ENCODE measurements at places on chromosomes 7 and 10.

DNA sequence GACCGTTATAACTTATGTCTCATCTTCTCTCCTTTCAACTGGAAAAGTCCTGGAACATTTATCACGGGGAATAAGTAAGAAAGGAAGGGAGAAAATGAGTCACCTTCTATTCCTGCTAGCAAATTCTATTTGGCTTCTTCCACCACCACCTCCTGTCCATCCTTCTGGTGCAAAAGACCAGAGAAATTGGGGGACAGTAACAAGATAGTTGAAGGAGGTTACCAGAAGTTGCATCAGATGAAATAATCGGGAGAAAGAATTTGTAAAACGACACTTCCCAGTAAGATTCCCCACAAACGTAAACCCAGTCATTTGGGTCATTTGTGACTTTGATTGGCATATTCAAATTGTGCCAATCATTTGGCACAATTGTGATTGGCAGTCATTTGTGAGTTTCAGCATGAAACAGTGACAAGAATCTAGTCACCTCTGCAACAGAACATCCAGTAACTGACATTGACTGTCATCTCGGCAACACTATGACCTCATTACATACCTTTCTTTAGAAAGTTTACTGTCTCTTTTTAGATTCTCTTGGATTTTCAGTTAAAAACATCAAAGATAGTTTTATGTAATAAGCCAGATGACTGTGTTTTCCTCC is 51.3 kb upstream of the PIK3CG start:
- DNase-seq: no peak

GRCh38 chr10:78419481-78420265 is 386.0 kb downstream of the RPS24 start:
- no peak for DNase-seq

- DNase-seq: no peak
These were observed 14.8 kb upstream of the ZC3HAV1 start for GRCh38 chr7:139124084-139124914.

GRCh38 chr10:11338160-11338844 is 273.1 kb downstream of the USP6NL start:
- DNase-seq: no peak

- DNase-seq: no peak
These were observed 150.6 kb upstream of the PCBD1 start for GRCh38 chr10:71038921-71039320.

GRCh38 chr7:108224387-108224786 is 94.2 kb upstream of the LAMB4 start:
- DNase-seq: no peak

- no peak for DNase-seq
These were observed 12.9 kb downstream of the ATP6V1F start for GRCh38 chr7:128875523-128875948.

- DNase-seq: no peak
These were observed 16.4 kb downstream of the PTTG1IP2 start for GRCh38 chr7:90485734-90486316.

DNA sequence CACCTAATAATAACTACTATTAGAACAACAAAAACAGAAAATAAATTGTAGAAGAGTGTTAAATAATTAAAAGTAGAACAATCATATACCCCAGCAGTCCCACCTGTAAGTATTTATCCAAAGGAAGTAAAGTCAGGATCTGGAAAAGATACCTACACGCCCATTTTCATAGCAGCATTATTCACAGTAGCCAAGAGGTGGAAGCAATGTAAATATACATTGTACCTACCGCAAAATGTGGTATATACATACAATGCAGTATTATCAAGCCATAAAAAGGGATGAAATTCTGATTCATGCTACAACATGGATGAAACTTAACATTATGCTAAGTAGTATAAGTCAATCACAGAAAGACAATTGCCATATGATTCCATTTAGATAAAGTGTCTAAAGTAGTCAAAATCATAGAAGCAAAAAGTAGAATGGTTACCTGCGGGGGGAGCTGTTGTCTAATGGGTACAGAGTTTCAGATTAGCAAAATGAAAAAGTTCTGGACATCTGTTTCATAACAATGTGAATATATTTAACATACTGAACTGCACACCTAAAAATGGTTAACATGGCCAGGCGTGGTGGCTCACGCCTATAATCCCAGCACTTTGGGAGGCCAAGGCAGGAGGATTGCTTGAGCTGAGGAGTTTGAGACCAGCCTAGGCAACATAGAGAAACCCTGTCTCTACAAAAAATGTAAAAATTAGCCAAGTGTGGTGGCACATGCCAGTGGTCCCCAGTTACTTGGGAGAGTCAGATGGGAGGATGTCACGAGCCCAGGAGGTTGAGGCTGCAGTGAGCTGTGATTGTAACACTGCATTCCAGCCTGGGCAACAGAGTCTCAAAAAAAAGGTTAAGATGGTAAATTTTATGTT is 6.0 kb upstream of the TMED4 start:
- peak; percentile 63 for DNase-seq

- no peak for DNase-seq
These were observed 198.3 kb downstream of the ADRA2A start for GRCh38 chr10:111275091-111275490.

DNA sequence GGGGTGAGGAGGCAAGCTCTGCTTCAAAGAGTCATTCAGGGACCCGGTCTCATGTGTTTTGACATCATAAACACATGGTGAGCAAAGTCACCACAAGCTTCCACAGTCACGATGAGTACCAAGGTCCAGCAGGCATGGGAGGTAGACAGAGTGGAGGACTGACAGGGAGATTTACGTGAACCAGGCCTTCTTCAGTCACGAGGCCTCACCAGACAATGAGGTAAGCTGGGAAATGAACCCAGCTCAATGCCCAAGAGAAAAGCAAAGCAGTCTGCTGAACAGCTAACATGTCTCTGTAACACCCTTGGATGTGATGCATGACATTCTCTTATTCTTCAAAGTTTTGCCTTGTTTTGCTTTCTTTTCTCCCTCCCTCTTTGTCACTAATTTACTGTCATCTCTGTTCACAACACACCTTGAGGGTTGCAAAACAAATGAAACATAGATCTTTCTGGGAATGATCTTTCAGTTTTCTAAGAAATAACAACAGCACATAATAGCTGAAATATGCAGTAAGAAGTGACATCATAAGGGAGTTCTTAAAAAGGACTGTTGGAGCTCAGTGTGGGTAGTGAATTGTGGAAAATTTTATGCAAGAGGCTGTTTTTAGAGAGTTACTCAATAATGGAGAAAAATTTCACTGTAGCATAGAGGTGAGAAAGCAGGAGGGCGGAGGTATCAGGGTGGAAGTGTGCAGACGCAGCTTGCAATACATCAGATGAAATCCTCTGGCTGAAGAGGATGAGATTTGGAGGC is 9.0 kb downstream of the PPP1R17 start:
- DNase-seq: no peak

DNA sequence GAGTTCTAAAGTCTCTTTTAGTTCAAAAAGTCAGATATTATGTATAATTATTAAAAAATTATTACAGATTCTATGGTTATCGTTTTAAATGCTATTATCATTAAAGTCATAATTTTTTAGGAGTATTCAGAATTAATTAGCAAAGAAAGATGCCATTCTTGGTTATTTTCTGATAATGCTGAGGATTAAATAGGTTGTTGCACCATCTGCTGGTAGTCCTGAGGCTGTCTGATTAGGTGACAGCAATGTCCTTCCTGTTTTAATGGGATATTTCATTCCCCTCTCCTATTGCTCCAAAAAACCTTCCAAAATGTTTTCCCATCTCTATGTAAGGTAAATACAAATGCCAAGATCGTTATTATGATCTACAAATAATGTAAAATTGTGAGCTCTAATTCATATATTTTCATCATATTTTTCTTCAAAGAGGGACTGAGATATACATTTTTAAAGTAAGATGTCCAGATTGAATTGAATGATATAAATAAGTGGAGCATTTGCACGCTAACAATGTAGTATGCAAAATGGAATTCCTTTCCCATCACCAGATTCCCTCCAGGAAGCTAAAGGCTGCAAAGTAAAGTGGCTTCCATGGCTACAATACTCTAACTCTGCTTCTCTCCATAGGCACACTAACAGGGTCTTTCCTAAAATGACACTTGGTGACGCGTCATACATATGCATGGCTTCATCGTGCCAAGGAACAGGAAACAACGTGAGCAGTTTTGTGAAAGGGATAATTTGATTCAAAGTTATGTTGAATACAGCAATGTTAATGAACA is 58.8 kb upstream of the AKR1E2 start:
- DNase-seq: peak; percentile 45

- DNase-seq: no peak
These were observed 7.6 kb downstream of the ECHS1 start for GRCh38 chr10:133365461-133366129.

DNA sequence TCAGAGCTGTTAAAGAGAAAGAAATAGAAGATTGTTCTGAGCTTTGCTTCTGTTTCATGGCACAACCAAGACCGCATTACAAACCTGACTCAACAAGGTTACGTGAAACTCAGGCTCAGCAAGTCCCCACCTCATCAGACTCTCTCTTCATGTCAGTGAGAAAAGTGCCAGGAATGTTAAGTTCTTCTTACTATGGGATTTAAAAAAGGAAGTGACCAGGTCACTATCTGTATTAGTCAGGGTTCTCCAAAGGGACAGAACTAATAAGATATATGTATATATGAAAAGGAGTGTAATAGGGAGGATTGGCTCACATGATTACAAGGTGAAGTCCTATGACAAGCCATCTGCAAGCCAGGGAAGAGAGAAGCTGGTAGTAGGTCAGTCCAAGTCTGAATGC is 25.4 kb upstream of the PAPSS2 start:
- DNase-seq: peak; percentile 50

DNA sequence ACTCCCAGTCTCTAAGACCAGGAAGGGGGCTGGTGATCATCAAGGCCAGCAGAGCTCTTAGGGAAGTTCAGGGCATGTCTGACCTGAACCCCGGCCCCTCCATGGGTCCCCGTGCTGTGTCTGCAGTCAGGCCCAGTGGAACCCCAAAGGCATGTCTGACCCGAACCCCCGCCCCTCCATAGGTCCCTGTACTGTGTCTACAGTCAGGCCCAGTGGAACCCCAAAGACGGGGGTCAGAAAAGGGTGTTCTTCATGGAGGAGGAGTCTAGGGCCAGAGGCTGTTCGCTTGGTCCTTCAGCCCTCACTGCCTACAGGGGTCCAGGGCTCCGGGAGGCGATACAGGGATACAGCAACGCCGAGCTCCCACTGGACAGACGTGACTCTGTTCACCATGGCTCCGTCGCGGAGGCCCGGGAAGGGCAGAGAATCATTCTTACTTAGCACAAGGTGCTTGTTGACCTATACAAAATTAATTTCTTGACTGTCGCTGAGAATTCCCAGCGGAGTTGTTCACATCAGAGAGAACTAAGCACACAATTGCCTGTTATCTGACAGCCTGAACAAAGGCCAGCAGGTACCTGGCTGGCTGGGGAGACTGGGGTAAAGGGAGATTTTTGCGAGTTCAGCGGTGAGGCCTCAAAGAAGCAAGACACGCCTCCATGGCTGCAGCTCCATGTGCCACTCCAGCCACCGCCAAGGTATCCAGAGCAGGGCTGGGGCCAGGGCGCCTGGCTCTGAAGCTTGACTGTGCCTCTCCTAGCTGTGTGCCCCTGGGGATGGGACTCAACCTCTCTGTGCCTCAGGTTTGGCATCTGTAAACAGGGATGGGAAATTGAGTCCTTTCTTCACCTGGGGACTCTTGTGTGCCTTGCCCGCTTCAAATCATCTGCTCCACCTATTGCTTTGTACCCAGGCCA is 26.8 kb downstream of the EN2 start:
- no peak for DNase-seq

DNA sequence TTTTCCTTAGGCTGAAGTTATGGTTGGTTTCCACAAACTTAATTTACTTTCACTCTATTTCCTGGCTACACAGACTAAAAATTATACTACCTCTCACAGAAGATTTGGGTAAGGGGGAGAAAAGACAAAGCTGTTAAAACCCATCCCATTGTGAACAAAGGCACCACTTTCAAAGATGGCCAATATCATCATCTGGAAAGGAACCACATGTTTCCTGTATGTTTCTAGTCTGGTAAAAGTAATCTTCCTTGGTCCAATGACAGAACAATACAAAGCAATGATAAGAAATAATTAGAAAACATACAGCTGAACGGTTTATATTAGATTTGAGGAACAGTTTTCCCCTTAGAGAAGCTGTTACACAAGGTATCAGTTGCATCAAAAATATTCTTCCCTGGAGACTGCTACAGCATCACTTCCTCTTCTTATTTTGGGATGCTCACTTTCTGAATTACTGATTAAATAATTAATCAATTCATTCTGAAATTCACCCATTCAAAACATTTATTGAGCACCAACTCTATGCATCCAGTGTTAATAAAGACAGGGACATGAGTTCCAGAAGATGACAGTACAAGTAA is 8.5 kb upstream of the SFR1 start:
- no peak for DNase-seq
